Activated T-helper 17 cell treated with anti-CD3 and anti-CD28 coated beads, Interleukin-2, amount 50 U/mL, for 72 hours (primary cell): ENCODE measurements at places on chromosomes 12 and 14. TPM values are rescaled to one million over a fixed set of nuclear protein-coding genes. Genes with fewer than 3 reads are reported as not detected.

GRCh38 chr12:92108651-92109050 is 37.0 kb downstream of the BTG1 start:
- no peak overlapping the region for H3K27ac ChIP-seq
- H3K4me3 ChIP-seq = no peak overlapping the region
- no peaks in the 10 kb centered on the region for H3K36me3 ChIP-seq

- no peak for ATAC-seq
- H3K36me3 ChIP-seq = peaks cover 88% of the 10 kb centered on the region
- H3K4me3 ChIP-seq = peak overlapping the region; percentile 87
- H3K27me3 ChIP-seq = no peaks in the 10 kb centered on the region
Observed at GRCh38 chr14:68791078-68791901, 1.6 kb downstream of the ZFP36L1 start.

DNA sequence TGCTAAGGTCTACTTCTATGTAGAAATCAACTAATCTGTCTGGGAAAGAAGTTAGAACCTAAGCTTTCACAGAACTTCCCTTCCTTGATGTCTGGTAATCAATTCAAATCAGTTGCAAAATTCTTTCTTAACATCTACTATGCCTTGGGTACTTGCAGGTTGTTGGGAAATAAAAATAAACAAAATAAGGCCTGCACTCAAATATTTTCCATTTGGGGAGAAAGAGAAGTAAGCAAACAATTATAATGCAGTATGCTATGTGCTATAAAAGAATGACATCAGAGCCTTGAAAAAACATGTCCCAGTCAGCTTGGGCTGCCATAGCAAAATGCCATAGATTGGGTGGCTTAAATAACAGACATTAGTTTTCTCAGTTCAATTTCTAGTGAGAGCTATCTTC is 425.9 kb upstream of the DCN start:
- H3K4me3 ChIP-seq = no peak overlapping the region
- no peaks in the 10 kb centered on the region for H3K4me1 ChIP-seq
- no peak overlapping the region for H3K27ac ChIP-seq
- ATAC-seq = no peak
- H3K36me3 ChIP-seq = no peaks in the 10 kb centered on the region

GRCh38 chr14:99749763-99750715 is 43.2 kb upstream of the EML1 start:
- ATAC-seq = no peak
- H3K27me3 ChIP-seq = peaks cover 30% of the 10 kb centered on the region
- H3K36me3 ChIP-seq = no peaks in the 10 kb centered on the region

- no peaks in the 10 kb centered on the region for H3K36me3 ChIP-seq
- no peak overlapping the region for H3K4me3 ChIP-seq
- H3K27ac ChIP-seq = no peak overlapping the region
- H3K4me1 ChIP-seq = no peaks in the 10 kb centered on the region
- H3K27me3 ChIP-seq = no peaks in the 10 kb centered on the region
Observed at GRCh38 chr14:37655418-37655817, 60.0 kb downstream of the TTC6 start.

- no peak overlapping the region for H3K4me3 ChIP-seq
- H3K36me3 ChIP-seq = no peaks in the 10 kb centered on the region
Observed at GRCh38 chr14:68543516-68543915, 249.4 kb downstream of the ZFP36L1 start.

- peaks cover 9% of the 10 kb centered on the region for H3K4me1 ChIP-seq
- H3K4me3 ChIP-seq = no peak overlapping the region
- no peaks in the 10 kb centered on the region for H3K36me3 ChIP-seq
- no peak for ATAC-seq
Observed at GRCh38 chr12:47991106-47992061, 12.9 kb downstream of the COL2A1 start.

GRCh38 chr12:25852792-25853191 is 105.7 kb upstream of the RASSF8 start:
- ATAC-seq = no peak
- H3K27me3 ChIP-seq = no peaks in the 10 kb centered on the region
- no peak overlapping the region for H3K27ac ChIP-seq
- no peak overlapping the region for H3K4me3 ChIP-seq
- no peaks in the 10 kb centered on the region for H3K36me3 ChIP-seq
- H3K4me1 ChIP-seq = no peaks in the 10 kb centered on the region

DNA sequence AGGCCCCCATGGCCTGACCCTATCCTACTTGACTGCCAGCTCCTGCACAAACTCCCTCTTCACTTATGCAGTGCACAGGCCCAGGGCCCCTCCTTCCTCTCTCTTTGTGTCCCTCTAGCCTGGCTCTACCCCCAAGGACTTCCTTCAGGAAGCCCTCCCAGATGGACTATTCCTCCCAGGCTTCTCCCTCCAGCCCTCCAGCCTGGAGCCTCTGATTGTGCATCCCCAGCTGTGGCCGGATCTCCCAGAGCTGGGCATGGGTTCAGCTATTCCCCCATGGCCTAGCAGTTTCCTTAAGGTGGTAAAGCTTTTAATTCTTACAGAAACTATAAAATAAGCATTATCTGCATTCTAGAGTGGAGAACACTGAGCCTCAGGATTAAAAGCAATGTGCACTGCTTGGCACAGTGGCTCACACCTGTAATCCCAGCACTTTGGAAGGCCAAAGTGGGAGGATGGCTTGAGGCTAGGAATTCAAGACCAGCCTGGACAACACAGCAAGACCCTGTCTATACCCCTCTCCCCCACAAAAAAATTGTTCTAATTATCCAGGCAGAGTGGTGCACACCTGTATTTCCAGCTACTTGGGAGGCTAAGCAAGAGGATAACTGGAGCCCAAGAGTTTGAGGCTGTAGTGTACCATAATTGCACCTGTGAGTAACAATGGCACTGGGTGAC is 16.8 kb upstream of the KRT8 start:
- no peak for ATAC-seq
- no peak overlapping the region for H3K27ac ChIP-seq
- H3K4me3 ChIP-seq = no peak overlapping the region

GRCh38 chr14:54420478-54421142 is 20.6 kb downstream of the CNIH1 start:
- H3K36me3 ChIP-seq = peaks cover 22% of the 10 kb centered on the region
- H3K4me1 ChIP-seq = no peaks in the 10 kb centered on the region
- H3K27ac ChIP-seq = no peak overlapping the region
- H3K4me3 ChIP-seq = no peak overlapping the region
- ATAC-seq = no peak

- H3K27ac ChIP-seq = no peak overlapping the region
- ATAC-seq = no peak
- H3K27me3 ChIP-seq = peaks cover 13% of the 10 kb centered on the region
- H3K4me3 ChIP-seq = no peak overlapping the region
- no peaks in the 10 kb centered on the region for H3K36me3 ChIP-seq
Observed at GRCh38 chr12:105936496-105936895, 202.3 kb downstream of the NUAK1 start.

DNA sequence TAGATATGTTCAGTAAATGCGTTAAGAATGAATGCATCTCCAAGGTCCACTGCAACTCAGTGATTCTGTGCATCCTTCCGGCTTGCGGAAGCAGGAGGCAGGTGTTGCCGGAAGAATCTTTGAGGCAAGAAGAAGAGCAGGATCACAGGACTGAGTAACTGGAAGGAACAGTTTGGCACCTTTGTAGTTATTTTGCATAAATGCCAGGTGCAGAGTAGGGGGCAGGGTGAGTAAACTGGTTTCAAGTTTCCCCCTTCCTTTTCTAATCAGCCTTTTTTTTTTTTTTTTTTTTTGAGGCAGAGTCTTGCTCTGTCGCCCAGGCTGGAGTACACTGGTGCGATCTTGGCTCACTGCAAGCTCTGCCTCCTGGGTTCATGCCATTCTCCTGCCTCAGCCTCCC is 22.3 kb downstream of the DYRK4 start:
- no peaks in the 10 kb centered on the region for H3K36me3 ChIP-seq
- no peak for ATAC-seq
- H3K4me1 ChIP-seq = no peaks in the 10 kb centered on the region
- no peak overlapping the region for H3K4me3 ChIP-seq
- H3K27me3 ChIP-seq = peaks cover 7% of the 10 kb centered on the region
- no peak overlapping the region for H3K27ac ChIP-seq

Gene WNT5B
- 0.26 TPM for total RNA-seq

Gene TTC9
- 4.7 TPM for total RNA-seq

Gene TAS2R8
- not detected for total RNA-seq

Gene HCAR2
- not detected for total RNA-seq

Gene CCDC196
- total RNA-seq = not detected
